ENCODE measurements at places on chromosomes 2 and 18.

DNA sequence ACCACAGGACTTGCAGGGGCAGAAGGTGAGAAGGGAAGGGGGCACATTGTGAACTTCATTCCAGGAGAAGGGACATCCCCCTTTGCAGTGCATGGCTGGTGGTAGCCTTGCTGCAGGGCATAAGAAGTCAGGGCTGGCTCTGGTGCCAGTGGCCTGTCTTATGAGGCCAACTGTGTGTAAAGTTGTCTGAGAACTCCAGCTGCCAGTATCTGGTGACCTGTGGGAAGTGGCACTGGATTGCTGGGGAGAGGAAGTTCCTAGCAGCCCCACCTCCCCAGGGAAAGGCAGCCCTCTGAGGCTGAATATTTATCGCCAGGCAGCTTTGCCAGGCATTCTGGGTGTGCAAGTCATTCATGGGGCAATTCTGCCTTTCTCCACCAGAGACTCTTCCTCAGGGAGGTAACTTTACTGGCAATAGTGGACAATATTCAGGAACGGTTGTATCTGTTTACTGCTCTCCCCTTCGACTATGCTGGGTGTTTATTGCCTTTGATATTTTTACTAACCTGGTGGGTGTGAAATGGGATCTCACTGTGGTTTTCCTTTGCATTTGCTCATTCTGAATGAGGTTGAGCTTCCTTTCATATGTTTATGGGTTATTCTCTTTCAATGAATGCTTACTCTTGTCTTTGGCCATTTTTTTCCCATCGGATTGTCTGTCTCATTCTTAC, 12.3 kb downstream of the TRPM8 start:
- DNase-seq = no peak

DNA sequence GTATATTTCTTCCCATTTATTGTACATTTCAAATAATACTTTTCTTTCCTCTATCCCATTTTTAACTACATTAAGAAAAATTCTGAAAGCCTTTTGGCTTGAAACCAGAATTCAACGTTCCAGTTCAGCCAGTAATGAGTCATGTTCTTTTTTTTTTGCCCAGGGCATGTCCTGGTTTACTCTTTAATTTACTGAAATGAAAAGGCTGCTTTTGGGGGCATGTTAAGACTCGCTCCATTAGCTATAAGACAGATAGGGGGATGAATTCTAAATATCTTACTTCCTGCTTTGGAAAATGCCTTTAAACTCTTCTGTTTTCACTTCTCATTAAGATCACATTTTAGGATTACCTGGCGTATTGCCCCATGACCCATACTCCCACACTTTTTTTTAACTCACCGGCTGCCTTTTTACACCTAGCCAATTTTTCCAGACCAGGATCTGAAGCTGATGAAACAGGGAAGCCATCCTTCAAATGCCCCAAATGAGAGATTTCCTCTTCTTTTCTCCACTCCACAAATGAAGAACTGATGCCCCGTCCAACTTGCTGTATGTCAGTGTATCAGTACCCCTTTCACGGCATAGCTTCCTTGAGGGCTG, 585 bp downstream of the ABCA12 start:
- DNase-seq = no peak

- no peak for DNase-seq
Measured at GRCh38 chr2:66665124-66665984, 230.4 kb downstream of the MEIS1 start.

GRCh38 chr2:178523596-178524134, 43.4 kb downstream of the PLEKHA3 start:
- no peak for DNase-seq

GRCh38 chr2:161480123-161480522, 64.0 kb downstream of the TBR1 start:
- no peak for DNase-seq

GRCh38 chr2:142629193-142629592, 248.3 kb upstream of the KYNU start:
- no peak for DNase-seq

DNA sequence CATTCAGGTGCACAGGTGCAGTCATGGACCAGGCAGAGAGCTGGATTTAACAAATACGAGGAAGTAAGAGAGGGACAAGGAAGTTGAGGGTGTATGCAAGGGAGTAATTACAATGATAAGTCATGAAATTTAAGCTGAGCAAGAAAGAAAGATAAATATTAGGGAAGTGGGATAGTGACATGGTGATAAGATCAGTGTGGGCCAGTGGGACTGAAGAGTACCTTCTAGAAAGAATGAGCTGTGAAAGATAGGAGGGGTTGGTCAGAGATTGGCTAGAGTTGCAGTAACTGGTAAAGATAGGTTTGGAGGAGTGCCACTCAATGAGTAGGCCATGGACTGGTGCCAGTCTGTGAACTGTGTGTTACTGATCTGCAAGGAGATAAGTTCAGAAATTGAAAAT, 200.8 kb upstream of the SIX3 start:
- DNase-seq = no peak

DNA sequence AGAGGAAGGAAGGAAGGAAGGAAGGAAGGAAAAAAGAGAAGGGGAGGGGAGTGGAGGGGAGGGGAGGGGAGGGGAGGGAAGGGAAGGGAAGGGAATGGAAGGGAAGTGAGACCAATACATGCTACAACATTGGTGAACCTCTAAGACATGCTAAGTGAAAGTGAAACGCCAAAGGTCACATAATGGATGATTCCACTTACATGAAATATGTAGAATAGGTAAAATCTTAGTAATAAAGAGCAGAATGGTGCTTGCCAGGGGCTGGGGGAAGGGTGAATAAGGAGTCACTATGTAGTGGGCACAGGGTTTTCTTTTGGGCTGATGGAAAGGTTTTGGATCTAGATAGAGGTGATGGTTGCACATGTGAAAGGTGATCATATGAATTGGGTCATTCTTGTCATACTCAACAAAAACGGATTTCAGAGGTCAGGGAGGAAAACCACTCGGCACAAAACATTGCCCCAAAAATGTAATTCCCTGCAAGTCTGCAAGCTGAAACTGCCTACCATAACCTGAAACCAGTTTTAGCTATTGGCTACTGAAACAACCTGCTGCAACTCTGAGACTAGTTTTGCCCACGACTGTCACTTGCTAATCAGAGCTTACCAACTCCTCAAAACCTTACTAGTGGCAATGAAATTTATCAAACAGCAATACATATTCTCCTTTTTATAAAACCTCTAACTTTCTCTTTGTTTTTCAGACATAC, 59.2 kb downstream of the CCDC141 start:
- DNase-seq = no peak

DNA sequence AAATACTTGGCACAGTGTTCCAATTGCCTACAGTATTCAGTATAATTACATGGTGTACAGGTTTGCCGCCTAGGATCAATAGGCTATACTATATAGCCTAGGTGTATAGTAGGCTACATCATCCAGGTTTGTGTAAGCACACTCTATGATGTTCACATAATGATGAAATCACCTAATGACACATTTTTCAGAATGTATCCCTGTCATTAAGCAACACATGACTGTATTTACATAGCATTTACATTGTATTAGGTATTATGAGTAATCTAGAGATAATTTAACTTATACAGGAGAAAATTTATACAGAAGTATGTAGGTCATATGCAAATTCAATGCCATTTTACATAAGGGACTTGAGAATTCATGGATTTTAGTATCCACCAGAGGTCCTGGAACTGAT, 35.4 kb downstream of the SCN7A start:
- DNase-seq = no peak

- DNase-seq = no peak
Measured at GRCh38 chr18:7953095-7953958, 386.2 kb downstream of the PTPRM start.

DNA sequence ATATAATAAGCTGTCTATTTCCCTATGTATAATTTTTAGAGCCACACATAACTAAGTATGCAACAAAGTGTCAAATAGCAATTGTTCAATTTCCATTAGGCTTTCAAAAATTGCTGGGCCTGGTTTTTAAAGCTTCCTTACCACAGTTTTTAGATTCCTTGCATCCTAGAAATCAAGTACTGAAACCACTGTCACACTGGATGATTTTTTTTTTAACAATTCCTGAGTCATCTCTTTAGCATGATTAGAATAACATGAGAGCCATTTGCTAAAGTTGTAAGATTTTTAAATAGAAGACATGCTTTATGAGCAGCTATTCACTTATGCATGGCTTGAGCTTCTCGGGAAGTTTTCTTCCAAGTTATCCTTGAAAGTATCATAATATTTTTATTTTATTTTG, 319.5 kb upstream of the NXPH2 start:
- DNase-seq = no peak

GRCh38 chr18:63590373-63590772, 3.2 kb downstream of the SERPINB13 start:
- DNase-seq = no peak

DNA sequence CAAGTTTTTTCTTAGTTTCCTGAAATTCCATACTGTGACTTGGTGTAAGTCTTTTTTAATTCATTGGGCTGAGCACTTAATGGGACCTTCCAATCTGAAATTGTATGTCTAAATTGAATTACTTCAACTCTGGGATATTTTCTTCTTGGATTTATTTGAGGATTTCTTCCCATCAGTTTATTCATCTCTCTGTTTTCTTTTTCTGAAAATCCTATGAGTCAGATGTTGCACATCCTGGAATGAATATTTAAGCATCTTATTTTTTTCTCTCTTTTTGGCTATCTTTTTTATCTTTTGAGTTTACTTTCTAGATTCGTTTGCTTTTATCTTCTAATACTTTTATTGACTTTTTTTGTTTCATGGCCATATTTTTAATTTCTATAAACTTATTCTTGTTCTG, 55.4 kb upstream of the ACYP2 start:
- no peak for DNase-seq

DNA sequence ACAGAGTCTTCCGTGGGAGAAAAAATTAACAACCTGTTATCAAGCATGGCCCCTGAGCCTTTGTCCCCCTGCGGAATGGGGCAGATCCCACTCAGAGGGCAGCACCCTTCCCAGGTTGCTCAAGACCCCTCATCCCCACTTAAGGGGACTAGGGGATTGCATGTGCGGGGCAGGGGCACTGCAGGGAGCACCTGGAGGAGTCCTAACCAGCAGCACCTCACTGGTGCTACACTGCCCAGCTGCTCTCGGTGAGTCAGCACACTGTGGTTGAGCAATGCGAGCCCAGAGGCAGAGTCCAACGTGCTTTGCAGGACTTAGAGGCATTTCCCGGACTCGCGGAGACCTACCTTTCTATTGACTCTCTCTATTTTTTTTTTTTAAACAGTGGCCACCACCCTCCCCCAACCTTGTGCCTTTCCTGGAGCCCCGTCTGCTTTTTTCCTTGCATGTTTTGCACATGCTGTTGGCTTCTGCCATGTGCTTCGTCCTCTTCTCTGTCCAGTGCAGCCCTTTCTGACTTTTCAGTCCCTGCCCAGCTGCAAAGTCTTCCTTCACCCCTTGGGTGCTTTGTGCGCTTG, 74.0 kb downstream of the IL1R2 start:
- DNase-seq = no peak

Data from NCI-H1436 treated with DMSO at 0.1 percent for 48 hours (cell line).